ENCODE measurements at places on chromosomes 11 and 22.

- no peak for DNase-seq
Observed at GRCh38 chr11:73404048-73404447, 27.8 kb downstream of the RELT start.

DNA sequence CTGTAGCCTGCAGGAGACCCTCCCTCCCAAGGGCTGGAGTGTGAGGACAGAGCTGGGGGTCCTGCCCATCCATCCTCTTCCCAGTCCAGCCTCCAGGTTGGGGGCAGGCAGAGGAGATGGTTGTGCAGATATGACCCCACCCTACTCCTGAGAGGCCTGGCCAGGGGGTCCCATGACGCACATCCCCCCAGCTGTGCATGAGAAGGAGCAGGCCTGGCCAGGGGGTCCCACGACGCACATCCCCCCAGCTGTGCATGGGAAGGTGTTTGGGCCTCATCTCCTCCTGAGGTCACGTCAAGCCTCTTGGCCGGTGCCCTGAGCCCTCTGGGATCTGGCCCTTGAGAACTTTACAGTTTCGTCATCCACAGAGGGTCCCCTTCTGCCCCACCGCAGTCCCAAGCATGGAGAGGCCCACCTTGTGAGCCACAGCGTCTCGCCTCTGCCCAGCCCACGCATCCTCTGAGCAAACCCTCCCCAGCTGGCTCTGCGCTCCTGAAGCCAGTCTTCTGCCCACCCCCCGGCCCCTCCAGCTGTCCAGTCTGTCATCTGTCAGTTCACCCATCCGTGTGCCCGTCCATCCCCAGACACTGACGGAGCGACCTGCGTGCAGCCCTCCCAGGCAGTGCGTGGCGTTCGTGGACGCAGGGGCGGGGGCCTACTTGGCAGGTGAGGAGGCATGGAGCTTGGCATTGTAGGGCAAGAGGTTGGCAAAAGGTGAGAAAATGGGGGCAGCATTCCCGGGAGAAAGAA lies 2.3 kb downstream of the ANO9 start:
- DNase-seq, result no peak

DNA sequence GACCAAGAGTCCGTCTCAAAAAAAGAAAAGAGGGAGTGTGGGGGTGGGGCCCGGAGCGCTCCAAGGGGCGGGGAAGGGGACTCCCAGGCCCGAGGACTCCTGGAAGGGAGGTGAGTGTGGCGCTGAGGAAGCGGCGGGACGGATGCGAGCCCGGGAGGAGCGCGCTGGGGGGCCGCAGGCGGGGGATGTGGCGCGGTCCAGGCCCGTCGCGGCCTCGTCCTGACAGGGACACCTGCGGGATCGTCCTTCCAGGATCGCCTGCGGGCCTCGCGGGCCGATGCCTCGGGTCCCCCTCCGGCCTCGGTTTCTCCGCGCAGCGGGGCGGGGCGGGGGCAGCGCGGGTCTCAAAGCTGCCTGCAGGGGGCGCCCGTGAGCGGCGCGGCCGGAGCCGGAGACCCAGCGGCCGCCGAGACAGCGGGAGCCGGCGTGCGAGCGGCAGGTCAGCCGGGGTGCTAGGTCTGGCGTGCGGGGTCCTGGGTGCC lies 3.8 kb upstream of the ADORA2A start:
- no peak for DNase-seq

DNA sequence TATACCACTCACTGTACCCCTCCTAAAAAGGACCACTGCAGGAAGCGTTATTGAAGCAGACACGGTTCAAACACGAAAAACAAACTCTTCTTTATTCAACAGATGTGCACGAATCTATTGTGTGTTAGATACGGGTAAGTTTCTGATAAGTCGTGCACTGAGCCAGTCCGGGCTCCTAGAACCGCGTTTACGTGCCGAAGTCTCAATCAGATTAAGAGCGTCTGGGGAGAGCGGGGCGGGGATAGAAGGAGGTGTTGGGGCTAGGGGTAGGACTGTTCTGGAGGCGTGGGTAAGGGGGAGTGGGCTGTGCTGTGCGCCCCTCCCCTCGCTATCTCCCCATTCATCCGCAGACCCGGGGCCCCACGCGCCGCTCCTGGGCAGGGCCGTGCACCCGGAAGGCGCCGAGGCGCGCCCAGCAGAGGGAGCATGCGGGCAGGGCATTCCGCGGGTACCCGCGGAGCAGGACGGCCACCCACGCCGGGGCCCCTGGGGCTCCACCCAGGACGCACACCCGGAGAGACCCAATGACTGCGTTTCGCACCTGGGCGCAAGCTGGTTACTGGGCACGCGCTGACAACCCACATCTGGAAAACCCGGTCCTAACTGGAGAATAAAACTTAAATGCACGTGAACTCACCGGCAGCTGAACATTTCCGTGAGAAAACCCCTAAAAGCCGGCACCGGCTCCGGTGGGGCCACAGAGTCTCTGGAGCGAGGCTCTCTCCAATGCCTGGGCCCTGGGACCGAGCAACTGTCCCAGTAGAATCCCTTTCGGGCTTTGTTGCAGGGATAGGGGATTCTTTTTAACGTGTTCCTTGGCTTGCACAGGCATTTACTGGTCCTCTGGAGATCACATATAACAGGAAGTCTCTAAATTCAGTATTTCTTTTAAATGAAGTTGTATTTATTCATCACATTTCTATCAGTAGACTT lies 40.6 kb downstream of the WEE1 start:
- DNase-seq, result no peak

DNA sequence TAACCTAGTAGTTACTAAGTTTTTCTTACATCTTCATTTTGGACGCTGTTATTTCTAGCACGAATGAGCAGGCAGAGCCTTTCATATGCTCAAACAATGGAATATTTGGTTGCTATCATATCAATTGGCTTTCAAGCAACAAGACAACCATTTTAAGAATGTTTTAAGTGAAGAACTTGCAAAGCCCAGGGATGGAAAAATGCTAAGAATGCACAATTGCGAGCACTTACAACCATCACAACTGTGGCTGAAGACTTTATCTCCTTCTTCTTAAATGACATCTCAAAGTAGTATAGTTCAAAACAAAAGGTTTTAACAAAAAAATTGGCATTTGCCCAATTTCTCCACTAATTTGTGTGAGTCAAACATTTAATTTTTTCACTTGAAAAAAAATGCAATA lies 8.3 kb upstream of the MMP1 start:
- DNase-seq, result no peak

- DNase-seq, result no peak
Observed at GRCh38 chr11:36251823-36252222, 37.4 kb downstream of the COMMD9 start.
